ENCODE measurements at places on chromosomes 13 and 19. TPM values are rescaled to one million over a fixed set of nuclear protein-coding genes. Genes with fewer than 3 reads are reported as not detected.
A peak's percentile ranks its signal among the peaks of the same experiment; 100 is the strongest.

GRCh38 chr13:105721016-105721415 is 814.4 kb downstream of the EFNB2 start:
- DNase-seq: no peak

Gene BIVM
- 39.1 TPM for total RNA-seq

DNA sequence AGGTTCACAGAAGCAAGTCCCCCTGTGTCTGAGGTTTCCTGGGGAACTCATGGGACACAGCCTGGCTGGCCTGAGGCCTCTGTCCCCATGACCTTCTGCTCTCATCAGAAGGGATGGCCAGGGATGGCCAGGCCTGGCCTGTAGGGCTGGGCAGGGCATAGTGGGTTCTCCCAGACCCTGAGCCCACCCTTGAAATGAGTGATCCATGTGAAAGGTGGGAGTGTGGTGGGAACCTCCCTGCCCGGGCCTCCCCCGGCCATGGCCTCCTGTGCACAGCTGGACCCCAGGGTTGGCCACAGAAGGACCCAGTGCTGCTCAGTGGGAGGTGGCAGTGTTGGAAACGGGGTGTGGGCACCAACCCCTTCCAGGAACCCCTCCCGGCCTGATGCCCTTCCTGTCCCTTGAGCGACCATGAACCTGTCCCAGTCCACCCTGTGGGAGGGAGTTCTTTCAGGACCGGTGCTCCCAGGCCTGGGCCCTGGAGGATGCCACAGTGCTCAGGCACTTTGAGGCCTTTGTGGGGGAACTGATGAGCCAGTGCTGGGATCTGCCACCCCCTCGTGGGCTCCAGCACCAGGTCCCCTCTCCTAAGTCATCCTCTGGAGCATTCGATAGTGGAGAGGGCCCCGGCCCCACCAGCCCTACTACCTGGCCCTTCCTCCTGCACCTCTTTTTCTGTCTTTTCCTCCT is 15.5 kb upstream of the ZNF14 start:
- no peak for DNase-seq

Gene ZNF439
- total RNA-seq: 3.7 TPM

Gene GPC6
- total RNA-seq: 1.6 TPM

GRCh38 chr19:9913237-9914000 is 22.9 kb downstream of the OLFM2 start:
- DNase-seq: peak; percentile 49

Data from left ventricle myocardium superior (tissue), 1 donor.